ENCODE measurements at places on chromosomes 1 and 21.

- no peak for DNase-seq
Observed at GRCh38 chr1:8604041-8604945, 213.1 kb downstream of the RERE start.

- no peak for DNase-seq
Observed at GRCh38 chr21:41247561-41248545, 68.7 kb upstream of the FAM3B start.

GRCh38 chr1:115144176-115144575, 54.9 kb upstream of the TSPAN2 start:
- no peak for DNase-seq

GRCh38 chr1:162663589-162664106, 31.4 kb downstream of the DDR2 start:
- DNase-seq = no peak

GRCh38 chr1:39841429-39841828, 41.9 kb downstream of the TRIT1 start:
- no peak for DNase-seq

DNA sequence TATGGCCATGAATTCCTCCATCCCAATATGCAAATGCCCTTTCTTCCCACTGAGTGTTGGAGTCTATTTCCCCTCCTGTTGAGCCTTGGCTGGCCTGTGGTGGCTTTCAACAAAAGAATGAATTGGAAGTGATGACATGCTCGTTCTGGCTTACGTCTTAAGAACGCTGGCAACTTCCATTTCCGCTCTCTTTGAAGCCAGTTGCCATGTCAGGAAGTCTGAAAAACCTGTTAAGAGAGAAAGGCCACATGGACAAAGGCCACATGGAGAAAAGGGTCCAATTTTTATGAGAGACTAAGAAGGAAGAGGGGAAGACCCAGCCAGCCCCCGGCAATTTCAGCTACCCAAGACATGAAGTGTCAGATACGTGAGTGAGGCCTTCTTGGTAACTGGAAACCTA, 45.6 kb upstream of the GADD45A start:
- DNase-seq = no peak

All from activated CD4-positive, CD25-positive, alpha-beta regulatory T cell treated with anti-CD3 and anti-CD28 coated beads, Interleukin-2, amount 50 U/mL, for 72 hours (primary cell).